ENCODE measurements at places on chromosomes 1 and 21.

- DNase-seq = no peak
Measured at GRCh38 chr1:7346070-7346596, 425.0 kb upstream of the VAMP3 start.

- no peak for DNase-seq
Measured at GRCh38 chr21:31713973-31714740, 17.8 kb downstream of the SCAF4 start.

DNA sequence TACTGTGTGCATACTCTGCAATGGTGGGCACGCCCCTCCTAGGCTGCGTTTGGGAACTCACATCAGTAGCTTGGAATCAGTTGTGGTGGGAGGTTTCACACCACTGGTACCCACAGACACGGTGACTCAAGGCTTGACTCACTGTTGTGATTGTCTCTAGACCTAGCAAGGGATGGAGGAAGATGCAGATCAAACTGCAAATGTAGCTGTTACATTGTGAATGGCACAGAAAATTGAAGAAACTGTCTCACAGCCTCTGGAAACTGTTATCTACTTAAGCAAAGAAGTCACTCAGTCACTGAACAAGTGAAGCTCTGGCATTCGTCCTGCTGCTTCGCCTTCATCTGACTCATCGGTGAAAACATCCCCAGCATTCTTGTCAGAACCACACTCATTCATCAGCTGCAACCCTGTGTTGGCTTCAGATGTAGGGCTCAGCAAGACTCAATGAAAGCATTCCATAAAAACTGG lies 59.5 kb downstream of the POFUT2 start:
- peak; percentile 71 for DNase-seq

- no peak for DNase-seq
Measured at GRCh38 chr1:20080441-20081352, 10.7 kb downstream of the PLA2G5 start.

DNA sequence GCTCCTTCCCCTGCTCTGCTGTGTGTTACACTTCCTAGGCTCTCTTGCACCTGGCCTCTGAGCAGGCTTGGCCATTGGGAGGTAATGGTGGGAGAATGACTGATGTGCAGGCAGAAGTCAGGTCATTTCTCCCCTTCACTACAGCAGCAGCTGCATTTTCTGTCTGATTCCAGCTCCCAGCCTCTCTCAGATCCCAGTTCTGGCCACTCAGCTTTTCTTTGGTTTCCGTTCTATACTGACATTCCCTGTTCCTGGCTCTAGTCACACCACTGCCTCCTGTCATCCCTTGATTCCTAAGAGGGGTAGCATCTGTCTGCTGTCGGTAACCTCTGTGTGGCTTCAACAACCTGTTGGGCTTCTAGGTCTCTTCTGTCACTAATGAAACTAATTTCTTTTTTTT lies 127.7 kb upstream of the HOOK1 start:
- DNase-seq = no peak

DNA sequence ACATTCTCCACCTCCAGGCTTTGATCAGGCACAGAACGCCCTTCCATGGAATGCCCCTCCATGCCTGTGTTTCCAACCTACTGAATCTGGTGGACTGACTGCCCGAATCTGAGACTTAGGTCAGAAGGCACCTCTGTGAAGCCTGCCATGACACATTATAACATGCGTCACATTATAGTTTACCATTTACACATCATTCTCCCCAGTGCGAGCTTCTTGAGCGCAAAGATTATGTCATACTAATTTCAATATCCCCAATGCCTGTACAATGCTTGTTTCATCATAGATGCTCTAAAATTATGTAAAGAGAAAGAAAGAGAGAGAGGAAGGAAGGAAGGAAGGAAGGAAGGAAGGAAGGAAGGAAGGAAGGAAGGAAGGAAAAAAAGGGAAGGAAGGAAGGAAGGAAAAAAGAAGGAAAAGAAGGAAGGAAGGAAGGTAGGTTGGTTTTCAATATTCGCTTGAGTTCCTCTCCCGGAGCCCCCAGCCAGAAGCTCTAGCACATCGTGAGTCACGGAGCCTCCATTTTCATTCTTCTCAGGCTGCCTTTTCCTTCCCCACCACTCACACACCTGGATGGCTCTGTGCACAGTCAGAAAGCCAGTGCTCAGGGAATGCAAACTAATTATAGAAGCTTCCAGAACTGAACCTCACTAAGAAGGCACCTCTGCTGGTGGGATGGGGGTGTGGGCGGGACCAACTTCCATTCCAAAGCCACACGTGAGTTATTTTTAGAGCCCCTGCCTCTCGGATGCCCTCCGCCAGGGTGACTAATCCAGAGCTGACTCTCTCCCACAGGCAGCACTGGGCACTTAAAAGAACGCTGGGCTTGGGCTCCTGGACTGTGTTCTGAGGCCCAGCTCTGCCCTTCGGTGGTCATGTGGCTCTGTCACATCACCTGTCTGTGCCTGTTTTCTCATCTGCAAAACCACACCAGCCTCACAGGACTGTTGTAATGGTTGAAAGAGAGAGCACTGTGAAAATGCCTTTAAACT lies 27.4 kb downstream of the LAMB3 start:
- no peak for DNase-seq

- DNase-seq = peak; percentile 67
Measured at GRCh38 chr1:68321084-68321685, 88.9 kb upstream of the WLS start.

DNA sequence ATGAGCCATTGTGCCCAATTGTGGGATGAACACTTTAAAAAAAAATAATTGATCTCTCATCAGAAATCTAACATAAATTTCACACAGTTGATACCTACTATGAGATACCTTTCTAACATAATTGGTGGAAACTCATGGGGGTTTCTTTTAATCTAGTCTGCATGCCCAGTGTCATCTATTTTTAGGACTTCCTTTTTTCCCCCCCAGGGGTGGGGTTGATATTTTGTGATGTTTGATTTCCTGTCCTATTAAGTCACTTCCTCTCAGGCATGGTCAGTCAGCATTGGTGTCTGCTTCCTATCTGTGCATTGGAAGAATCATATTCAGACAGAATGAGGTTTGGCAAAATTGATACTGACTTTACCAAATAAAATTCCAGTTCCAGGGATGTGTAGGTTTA lies 21.5 kb downstream of the NFYC start:
- no peak for DNase-seq

DNA sequence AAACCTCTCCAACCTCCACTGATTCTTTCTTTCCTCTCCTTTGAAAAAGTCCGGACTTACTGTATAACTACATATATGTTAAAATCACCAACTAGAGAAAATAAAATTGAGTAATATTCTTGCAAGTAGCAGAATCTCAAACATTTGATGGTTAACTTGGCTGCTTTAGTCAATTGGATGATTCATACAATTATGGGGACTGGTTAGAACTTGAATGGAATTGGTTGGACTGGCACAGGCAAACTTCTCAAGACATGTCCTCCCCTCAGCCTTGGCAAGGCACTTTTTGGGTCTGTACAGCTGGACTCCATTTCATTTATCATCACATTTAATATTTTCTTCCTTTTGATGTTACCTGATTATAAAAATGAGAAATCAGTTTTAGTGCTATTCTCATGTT lies 6.5 kb downstream of the WLS start:
- peak; percentile 67 for DNase-seq

DNA sequence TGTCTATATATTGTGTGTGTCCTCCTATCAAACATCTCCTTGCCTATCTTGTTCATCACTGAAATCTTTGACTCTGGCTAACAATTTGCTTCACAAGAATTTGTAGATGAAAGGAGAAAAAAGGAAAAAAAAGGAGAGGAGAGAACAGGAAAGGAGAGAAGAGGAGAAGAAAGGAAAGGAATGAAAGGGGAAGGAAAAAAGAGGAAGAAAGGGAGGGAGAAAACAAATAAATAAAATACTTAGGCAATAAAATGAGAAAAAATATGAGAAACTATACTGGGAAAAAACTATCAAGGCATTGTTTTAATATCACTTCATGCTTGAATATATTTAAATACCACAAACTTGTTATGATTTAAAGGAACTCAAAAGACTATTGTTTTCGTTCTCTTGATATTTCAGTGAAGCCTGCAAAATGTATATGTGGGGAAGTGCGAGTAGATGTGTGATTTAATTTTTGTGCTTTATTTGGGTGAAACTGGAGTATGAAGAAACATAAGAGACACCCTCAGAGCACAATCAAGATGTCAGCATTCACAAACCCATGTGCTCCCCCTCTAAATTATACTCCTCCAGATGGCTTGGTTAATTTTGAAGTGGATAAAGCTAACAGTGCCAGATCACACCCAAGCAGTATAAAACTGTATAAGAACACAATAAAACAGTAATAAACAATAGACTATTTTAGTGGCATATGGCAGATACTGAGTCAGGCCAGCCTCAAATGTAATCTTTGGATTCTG lies 205.7 kb upstream of the SAMSN1 start:
- DNase-seq = no peak

DNA sequence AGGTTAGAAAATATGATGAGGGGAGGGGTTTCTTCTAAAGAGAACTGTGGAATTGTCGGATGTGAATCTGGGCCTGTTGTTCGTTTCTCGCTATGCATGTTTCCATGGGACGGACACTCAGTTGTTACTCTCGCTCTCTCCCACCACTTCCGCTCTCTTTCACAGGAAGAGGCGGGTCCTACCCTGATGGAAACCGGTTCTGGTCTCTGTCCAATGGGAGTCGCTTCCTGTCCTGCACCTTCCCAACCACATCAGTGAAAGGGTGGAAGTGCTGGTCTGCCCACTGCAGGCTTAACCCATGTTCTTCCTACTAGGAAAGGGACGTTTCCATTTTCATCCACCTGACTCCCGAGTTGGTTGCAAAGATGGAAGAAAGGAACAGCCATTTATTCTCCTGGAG lies 119.4 kb downstream of the KCNJ15 start:
- DNase-seq = no peak

DNA sequence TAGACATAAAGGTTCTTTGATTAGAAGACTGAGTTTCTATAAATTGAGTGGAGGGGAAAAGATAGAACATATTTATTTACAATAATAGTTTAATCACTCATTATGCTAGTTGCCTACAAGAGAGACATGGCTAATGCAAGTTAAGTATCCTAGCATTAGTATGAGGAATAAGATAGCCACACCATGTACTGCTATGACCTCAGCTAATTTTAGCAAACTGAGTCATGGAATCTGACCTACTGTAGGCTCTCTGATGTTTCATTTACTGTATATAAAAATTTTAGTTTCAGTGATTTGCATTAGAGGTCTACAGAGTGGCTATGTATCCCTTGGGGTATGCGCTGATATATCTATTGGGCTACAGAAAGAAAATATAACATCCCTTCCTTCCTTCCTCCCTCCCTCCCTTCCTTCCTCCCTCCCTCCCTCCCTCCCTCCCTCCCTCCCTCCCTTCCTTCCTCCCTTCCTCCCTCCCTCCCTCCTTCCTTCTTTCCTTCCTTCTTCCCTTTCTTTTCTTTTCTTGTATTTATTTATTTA lies 5.8 kb downstream of the AGL start:
- no peak for DNase-seq

DNA sequence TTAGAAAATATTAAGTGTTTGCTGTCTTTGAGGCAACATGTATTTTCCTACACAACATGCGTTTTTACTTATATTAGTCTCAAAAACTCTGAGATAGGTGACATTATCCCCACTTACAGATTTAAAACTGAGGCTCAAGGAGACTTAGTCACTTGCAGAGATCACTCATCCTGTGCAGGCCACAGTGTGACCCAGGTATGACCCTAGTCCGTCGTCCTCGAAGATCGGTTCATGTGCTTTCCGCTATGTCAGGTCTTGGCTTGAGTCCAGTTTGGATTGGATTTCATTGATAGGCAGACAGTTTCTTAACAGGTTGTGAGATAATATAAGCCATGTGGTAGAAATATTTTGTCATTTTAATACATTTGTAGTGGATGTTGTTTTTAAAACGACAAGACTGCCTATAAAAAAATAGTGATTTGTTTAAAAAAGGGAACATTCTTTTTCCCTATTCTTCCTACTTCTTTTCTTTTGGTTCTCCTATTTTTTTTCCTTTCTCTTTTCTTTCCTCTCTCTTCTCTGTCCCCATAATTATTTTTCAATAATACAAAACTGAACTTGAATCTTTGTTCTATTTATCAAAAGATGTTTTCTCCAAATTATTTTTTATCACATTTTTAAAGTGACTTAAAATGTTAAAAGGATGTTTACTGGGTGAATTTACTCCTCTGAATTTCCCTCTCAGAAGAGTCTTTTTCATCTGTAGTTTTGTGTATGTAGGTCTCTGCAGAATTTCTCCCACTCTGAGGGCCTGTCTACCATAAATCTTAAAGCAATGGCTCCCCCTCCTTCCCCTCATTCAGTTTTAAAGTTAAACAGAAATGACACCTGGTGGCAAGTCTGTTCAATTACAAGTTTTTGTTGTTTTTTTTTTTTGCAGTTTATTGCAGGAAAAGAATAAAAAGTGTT lies 81.8 kb downstream of the PHTF1 start:
- DNase-seq = peak; percentile 56

GRCh38 chr1:109213345-109213823 lies 334 bp upstream of the SARS1 start:
- no peak for DNase-seq

DNA sequence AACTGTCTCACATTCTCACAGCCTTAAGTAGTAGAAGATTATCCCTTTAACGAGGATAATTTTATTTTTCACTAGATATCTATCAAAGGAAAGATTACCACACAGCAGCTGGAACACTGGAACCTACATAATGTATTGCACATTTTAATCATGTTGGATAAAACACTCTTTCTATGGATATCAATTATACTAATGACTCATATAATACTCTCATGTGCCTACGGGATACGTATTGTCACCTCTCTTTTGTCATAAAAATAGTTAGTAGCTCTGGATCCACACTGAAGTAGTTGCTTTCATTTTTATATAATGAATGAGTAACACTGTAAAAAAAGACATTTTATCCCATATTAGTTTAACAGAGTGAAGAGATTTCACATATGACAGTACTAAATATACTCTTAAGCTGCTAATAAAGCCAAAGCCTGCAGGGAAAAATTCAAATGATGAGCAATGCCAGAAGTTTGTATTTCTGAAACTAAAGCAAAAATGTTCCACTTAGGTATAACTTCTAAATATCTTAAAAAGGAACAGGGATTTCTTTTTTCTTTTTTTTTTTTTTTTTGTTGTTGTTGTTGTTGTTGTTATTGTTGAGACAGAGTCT lies 408.7 kb upstream of the PKN2 start:
- no peak for DNase-seq

DNA sequence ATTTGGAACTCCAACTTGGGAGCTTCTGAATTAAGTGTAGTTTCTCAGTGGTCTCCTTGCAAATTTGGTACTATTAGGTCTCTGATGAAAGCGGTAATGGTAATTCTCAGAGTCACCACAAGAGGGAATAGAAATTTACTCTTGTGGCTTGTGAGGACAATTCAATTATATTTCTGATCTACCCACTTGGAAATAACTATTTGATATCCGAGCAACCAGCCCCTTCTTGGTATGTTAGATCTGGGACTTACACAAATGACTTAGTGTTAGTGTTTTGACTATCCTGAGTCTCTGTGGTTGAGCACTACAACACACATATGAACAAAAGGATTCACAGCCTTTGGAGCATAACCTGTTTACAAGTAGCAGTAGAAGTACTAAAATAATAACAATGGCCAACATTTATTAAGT lies 68.1 kb downstream of the RPS6KA1 start:
- DNase-seq = peak; percentile 49

- DNase-seq = no peak
Measured at GRCh38 chr1:9670085-9670484, 18.6 kb downstream of the PIK3CD start.

All from RWPE1 (cell line).